ENCODE measurements at places on chromosomes 3 and 15. TPM values are rescaled to one million over a fixed set of nuclear protein-coding genes. Genes with fewer than 3 reads are reported as not detected.

Gene RASL12
- 0.13 TPM for total RNA-seq

Gene ST8SIA2
- 0.70 TPM for total RNA-seq

Gene CLDN16
- total RNA-seq, result 0.03 TPM

Gene A4GNT
- total RNA-seq, result not detected

Gene CCDC13
- total RNA-seq, result 0.35 TPM

Gene FANCI
- total RNA-seq, result 60.5 TPM

All from A549 treated with Hydrocortisone at 1 μM for 4 hours (cell line).